ENCODE measurements at places on chromosomes 1 and 21. TPM values are rescaled to one million over a fixed set of nuclear protein-coding genes. Genes with fewer than 3 reads are reported as not detected.

- no peak for DNase-seq
Observed at GRCh38 chr21:46585191-46585953, 19.5 kb downstream of the S100B start.

DNA sequence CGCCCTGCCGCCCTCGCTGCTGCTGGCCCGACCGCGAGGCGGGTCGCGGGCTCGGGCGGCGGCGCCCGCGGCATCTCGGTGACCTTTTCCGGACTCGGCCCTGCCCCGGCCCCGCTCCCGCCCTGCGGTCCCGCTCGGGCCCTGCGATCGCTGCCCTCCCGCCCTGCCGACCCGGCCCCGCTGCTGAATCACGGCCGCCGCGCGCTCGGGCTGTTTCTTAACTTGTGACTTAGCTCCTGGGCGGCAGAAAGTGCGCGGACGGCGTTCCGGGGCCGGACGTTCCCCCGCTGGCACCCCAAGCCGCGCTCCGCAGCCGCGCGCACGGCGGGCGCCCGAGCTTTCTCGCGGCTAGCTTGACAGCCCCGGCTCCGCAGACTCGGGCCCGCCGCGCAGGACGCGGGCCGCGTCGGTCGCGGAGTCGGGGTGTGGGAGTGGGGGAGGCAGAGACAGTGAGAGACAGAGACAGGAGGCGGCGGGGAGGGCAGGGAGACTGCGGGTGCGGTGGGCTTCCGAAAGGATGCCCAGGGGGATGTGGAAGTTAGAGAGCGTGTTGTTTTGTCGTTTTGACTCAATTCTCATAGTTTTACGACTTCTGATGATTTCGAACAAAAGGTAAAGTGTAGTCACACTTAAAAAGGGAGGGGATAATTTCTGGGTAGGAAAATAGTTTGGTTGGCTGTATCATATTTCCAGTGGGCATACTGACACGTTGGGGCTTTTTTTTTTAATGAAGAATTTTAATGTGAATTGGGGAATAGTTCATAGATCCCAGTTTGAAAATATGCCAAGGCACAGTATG is 49.8 kb downstream of the PRDM2 start:
- DNase-seq = no peak

GRCh38 chr1:102884238-102884637 is 224.1 kb downstream of the COL11A1 start:
- DNase-seq = no peak

The RASSF5 gene
- total RNA-seq = 5.4 TPM

DNA sequence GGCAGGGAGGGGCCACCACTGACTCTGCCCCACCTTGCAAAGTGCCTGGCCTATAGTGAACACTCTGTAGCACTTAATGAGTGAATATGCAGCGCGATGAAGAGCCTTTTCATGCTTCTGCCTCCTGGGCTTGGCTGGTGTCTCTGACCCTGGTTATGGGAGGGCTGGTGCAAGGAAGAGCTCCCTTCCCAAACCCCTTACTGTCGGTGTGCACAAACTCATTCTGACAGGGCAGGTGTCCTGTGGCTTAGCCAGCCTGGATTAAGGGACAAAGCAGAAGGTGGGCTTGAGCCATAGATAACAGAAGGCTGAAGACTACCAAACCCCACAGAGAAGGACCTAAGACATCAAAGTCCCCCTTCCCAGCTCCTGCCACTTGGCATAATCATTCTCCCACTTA is 2.0 kb upstream of the NCMAP start:
- DNase-seq = no peak

DNA sequence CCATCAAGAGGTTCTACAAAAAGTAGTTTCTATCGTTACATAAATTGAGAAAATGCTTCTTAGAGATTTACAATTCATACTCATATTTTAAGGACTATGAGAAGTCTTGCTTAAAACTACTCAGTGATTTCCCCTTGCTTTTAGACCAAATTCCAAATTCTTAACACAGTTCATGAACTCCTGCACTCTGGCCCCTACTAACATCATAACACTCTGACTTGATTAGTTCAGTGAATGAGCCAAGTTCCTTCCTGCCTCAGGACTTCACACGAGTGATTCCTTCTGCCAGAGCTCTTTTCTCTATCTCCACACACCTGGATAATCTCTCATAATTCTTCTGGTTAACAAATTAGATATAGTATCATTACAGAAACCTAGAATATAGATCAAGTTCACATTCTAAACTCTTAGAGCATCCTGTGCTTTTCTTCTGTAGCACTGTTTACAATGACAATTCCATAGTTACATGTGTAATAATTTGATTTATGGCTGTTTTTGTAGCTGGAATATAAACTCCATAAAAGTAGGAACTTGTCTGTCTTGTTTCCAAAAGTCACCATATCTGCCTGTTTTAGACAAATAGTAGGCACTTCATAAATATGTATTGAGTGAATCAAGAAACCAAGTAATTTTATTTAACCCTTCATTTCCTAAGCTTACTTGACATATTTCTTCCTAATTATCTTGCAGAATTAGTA is 59.9 kb downstream of the NUF2 start:
- DNase-seq = no peak

The OR6P1 gene
- total RNA-seq = not detected

GRCh38 chr1:216221260-216221700 is 202.0 kb downstream of the USH2A start:
- peak; percentile 57 for DNase-seq

The PANK4 gene
- total RNA-seq = 27.0 TPM

The HSD3B1 gene
- not detected for total RNA-seq

DNA sequence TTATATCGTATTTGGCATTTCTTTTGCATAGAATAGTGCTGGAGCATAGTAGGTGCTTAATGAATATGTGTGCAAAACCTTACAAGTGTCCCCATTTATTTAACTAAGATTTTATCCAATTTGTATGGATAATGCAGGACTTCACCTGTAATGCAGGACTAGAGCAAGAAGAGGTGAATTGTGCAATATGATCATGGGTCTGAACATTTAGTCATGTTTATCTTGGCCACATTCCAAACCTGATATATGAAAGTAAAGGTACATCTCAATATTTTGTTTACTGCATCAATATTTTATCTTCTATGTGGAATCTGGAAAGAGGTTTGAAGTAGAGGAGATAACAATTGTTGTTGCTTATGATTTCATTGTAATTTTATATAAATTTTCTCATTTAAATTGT is 1626.7 kb upstream of the B3GALT2 start:
- DNase-seq = no peak

GRCh38 chr1:213861841-213862240 is 125.9 kb upstream of the PROX1 start:
- no peak for DNase-seq

- no peak for DNase-seq
Observed at GRCh38 chr1:2817784-2818564, 16.5 kb upstream of the TTC34 start.

DNA sequence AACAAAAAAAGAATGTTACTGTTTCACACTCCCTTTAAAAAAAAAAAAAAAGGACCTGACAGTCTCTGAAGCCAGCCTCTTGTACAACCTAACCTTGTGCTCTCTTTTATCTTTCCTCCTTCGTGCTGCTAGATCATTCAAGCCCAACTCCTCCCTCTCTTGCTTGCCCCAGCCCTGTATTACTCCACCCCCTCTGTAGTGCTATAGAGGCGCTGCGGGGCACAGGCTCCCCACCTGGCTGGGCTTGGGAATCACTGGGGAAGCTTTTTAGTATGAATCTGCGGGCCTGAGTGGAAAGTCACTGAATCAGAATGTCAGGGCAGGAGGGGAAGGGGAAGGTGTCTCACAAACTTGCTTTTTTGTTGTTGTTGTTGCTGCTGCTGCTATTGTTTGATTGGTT is 383.7 kb upstream of the CAMK1G start:
- DNase-seq = no peak

The OR2W3 gene
- 0.82 TPM for total RNA-seq

The OXCT2 gene
- total RNA-seq = 0.77 TPM

- DNase-seq = no peak
Observed at GRCh38 chr1:92367496-92367895, 68.6 kb downstream of the RPAP2 start.

The ACTL8 gene
- total RNA-seq = 2.8 TPM

- peak; percentile 16 for DNase-seq
Observed at GRCh38 chr1:116161390-116161789, 50.2 kb downstream of the MAB21L3 start.

DNA sequence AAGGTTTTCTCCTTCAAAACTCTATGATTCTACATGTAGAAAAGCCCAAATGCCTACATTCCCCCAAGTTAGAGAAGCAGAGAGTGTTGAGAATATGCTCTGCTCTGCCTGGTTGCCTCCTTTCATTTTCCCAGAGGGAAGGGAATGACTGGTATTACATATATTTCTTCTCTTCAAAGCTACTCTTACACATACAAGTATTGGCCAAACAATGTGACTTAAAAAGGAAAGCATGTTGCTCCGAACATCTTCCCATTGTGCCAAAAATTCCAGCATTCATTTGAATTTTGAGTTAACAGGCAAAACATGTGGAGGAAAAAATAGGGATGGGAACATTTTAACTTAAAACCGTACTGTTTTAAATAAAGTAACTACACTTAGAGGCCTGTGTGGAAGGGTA is 125.2 kb downstream of the COQ8A start:
- no peak for DNase-seq

DNA sequence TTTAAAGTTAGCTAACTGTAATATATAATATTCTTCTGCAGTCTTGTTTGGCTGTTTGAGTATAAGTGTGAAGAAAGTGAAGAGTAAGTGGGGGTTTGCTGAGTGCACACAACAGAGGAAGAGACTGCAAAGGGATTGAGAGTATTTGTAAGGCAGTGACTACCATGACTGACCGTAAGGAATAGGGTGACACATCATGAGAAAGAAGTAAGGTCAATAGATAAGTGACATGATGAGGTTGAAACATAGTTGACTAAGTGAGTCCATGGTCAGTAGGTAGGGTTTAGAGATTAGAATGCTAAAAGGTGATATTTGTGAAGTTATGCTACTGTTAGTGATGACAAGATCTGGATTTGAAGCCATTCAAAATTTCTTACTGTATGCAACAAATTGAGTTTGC is 27.7 kb downstream of the WARS2 start:
- DNase-seq = no peak

DNA sequence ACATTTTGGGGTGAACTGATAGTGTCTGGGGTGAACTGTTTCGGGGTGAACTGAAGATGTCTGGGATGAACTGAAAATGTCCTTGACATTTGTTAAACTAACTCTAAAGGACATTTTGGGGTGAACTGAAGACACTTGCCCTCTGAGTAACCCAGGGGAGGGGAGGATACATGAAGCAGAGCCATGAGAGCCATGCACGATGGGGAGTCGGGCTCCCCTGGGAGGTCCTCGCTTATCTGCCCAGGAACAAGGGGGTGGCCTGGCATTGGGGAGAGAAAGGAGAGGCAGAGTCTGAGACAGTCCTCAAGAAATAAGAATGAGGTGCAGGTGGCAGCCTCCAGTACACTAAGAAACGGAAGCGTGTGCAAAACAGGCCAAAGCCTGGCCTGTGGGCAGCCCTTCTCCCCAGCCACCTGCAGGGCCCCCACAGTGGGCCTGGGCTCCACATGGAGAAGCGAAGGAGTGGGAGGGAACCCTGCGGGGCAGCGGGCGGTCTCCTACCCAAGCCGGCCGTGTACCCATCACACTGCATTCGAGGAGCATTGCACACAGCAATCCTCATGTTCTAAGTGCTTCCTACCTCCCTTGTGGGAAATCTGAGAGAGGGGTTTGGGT is 24.2 kb downstream of the RSPH1 start:
- DNase-seq = no peak

The FCRL2 gene
- total RNA-seq = 0.10 TPM

DNA sequence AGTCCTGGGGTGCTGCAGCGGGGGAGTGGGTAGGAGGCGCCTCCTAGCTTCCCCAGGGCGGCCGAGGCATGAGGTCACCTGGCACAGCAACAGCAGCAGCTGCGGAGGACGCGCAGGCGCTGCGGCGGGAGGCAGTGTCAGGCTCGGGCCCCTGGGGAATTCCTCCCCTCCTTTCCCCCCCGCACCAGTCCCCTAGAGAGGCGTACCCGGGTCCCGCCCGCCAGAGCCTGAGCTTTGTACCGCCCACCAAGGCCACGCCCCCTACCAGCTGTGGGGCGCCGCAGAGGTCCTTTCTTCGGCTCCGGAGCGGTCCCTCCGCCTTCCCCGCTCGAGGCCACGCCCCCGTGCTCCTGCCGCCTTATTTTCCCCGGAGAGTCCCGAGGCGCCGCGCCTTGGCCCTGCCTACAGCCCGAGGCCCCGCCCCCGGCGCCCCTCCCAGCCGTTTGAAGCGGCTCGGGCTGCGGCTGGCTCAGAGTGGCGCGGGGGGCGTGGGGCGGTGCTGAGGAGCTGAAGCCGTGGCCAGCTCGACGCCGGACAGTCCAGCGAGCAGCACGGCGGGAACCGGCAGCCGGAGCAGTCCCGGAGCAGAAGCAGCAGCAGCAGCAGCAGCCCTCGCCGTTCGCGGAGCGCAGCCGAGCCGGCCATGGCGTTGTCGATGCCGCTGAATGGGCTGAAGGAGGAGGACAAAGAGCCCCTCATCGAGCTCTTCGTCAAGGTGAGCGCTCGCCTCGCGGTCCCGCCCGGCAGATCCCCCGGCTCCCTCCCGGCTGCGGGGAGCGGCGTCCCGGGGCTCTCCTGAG is at the start of gene CLIC4:
TSS of gene CLIC4 (plus strand) at position 537 of the 800 bp plus-strand sequence. CDS start at position 644, 107 bp downstream.
- peak; percentile 100 for DNase-seq

The SGIP1 gene
- 1.2 TPM for total RNA-seq

The AK5 gene
- 1.1 TPM for total RNA-seq

DNA sequence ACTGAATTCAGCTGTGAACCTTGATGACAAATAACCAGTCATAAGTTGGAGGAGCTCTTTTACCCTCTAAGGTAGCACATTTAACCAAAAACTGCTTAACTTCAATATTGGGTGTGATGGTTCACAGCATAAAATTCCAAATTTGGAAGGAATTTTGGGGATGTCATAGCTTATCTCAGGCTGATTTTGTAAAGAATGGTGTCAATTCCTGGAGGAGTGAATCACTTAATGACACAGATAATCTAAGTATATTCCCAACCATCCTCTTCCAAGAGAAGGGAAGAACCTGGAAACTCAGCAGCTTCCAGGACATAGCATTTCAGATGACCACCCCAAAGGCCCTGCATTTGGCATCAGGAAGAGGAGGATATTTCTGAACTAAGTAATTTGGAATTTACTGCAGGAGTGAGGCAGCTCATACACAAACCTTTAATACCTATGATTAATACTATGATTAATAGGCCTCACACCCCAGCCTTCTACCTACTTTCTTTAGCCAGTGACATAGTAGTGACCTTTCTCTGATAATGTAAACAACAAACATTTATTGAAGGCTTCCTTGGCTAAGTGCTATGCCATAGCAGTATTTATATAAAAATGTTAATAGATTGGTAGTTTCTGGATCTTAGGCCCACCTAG is 14.5 kb downstream of the GLUL start:
- no peak for DNase-seq

DNA sequence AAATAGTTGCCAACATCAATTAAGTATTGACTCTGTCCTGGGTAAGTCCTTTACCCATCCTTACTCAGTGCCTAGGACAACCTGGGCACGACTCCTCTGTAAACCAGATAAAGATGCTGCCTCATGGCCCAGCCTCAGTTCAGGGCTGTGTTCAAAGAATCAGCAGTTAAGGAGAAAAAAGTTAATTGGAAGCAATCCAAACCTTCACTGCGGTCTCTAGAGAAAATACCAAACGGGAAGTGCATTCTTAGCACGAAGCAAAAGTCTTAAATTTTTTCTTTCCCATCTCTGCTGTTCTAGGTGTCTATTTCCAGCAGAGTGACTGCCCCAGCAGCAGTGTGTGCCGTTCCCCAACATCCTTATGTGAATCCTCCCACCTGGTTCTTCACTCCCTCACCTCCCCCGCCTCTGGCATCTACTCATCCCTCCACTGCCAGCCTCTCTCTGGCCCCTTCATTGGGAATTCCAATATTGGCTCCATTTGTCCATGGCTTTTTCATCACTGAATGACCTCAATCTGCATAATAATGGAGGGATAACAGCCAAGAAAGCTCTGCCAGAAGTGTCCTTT is 23.2 kb downstream of the KANK4 start:
- no peak for DNase-seq
